Stimulated activated effector memory CD8-positive, alpha-beta T cell treated with anti-CD3 and anti-CD28 coated beads, Interleukin-12 subunit alpha, Interleukin-12 subunit beta, amount 100 ng/mL, for 72 hours (primary cell): ENCODE measurements at places on chromosomes 5 and 9.
A peak's percentile ranks its signal among the peaks of the same experiment; 100 is the strongest.

GRCh38 chr5:179616002-179616594, 7.4 kb downstream of the HNRNPH1 start:
- DNase-seq: no peak

DNA sequence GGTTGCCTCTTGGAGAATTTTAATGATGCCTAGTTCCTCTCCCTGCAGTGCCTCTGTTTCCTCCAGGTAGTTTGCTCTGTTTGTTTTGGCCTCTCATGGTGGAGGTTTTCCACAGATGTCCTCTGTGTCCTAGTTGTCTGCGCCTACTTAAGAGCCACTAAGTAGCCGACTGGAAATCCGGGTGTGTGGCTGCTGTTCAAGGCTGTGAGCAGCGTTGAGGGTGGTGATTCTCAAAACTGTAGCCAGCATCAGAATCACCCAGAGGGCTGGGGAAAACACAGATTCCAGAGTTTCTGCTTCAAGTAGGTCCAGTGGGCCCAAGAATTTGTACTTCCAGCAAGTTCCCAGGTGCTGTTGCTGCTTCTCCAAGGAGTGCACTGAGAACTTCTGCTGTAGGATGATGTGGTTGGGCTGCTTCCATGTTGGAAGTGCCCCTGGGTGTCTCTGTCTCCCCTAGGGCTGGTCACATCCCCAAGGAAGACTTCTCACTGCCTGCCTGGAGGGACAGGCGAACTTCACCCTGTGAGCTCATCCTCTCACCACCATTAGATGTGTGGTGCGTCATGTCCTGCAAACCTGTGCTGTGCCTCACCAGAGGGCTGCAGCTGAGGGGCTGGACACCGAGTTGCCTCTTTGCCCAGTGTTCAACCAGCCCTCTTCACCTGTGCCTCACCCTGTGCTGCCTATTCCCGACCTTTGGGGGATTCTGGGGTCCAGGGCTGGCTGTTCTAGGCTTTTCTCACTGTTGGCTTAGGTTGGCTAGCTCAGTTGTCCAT, 34.8 kb downstream of the SECISBP2 start:
- DNase-seq: no peak

DNA sequence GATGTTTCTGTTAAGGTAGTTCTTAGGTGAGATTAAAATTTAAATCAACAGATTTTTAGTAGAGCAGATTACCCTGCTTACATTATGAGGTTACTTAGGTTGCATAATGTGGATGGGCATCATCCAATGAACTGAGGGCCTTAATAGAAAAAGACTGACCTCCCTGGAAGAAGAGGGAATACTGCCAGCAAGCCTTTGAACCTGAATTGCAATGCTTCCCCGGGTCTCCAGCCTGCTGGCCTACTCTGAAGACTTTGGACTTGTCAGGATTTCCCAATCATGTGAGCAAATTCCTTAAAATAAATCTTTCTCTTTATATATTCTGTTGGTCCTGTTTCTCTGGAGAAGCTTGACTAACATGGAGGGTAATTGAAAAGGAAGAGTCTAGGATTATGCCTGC, 542.1 kb upstream of the ARRDC3 start:
- no peak for DNase-seq

DNA sequence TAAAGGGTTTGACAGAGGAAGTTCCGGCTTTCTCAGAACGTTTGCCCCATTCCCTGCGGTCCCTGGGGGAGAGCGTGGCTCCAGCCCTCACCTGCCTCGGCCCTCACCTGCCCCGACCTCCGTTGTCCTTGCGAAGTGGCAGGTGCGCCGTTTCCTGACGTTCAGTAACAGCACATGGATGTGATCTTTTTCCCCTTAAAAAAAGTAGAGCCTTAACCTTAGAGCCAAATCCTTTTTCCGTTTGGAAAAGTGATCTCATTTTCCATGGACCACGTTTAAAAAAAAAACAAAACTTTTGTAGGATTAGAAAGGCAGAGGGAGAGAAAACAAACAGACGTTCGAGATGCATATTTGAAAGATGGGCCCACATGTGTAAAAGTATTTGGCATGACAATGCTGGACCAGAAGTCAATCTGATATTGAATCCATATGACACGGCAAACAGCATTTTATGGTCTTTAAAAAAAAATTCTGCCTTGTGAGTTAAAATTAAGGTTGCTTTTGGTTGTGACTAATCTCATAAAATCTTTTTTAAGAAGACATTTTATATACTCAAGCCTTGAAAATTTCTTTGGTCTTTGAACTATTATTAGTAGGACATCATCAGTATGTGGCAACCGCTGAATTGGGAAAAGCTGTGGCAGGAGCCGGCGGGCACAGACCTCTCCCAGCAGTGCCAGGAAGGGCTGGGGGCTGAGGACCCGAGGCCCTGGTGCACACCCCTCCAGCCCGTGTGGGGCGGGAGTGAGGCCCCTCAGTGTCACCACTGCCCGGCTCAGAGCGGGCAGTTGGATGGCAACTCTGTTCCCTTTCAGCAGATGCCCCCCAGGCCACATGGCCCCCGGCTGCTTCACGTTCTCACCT, 42.5 kb upstream of the EXOC3 start:
- no peak for DNase-seq

DNA sequence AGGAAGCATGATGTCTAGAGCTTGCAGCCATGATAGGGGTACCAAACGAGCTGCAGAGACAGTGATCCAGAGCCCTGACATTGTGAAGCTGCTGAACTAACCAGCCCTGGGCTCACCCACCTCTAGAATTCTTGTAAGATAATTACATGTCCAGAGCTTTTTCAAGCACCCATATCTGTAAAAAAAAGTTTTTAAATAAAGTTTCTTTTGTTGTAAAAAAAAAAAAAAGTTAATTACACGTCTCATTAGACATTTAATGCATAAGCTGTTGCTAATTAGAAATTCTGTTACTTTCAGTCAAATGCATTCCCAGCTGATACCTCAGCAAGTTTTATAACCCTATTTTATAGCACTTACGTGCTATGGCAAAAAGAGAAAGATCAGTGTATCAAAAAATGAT, 65.6 kb downstream of the C9orf85 start:
- no peak for DNase-seq

DNA sequence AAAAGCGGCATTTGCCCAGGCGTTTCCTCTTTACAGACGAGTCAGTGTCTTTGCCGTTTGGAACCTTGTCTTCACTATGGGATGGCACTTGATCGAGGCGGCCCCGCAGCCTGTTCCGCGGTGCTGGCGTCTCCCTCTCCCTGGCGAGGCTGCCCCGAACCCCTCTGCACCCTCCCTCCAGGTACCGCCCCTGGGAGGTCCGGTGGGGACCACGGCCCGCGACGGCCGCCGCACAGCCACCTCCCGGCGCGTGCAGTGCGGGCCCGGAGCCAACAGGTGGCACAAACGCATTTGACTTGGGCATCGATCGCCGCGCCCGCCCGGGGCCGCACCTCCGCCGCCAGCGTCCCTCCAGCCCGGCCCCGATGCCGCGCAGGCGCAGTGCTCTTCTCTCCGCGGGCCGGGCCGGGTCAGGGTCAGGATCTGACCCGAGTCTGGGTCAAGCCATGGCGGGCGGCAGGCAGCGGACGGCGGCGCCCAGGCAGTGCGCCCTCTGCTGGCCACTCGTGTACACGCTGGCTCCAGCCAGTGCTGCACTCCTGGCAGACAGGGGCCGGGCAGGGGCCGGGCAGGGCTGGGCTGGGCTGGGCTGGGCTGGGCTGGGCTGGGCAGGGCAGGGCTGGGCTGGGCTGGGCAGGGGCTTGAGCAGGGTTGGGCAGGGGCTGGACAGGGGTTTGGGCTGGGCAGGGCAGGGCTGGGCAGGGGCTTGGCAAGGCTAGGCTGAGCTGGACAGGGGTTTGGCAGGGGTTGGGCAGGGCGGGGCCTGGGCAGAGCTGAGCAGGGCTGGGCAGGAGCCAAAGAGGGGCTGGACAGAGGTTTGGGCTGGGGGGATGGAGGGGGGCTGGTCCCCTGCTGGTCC, 155.8 kb upstream of the IRX4 start:
- DNase-seq: peak; percentile 82

DNA sequence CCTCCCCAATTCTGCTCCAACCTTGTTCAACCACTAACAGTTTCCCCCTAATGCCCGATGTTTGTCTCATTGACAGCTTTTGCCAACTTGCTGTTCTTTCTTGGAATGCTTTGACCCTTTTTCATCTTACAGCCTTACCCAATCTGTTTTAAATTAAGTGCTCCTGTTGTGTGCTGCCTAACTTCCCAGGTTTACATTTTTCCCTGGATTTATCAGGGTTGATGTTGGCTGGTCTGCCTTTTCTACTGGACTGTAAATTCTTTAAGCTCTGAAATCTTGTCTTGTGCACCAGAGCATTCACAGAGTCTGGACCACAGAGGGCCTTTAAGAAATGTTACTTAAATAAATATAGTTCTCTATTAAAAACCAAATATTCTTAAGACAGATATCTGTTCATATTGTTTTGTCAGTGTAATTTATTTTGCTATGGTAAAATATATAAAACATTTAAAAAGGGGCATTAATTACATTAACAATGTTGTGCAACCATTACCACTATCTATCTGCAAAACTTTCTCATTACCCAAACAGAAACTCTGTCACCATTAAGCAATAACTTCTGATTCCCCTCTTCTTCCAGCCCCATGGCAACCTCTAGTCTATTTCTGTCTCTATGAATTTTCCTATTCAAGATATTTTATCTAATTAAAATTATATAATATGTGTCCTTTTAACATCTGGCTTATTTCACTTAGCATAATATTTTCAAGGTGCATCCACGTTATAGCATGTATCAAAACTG, 73.0 kb downstream of the OSTF1 start:
- DNase-seq: no peak

- no peak for DNase-seq
Observed at GRCh38 chr9:132681561-132681960, 11.3 kb downstream of the GTF3C4 start.

GRCh38 chr5:124651663-124652513, 94.6 kb downstream of the ZNF608 start:
- no peak for DNase-seq

GRCh38 chr5:79842006-79842881, 148.8 kb downstream of the MTX3 start:
- peak; percentile 38 for DNase-seq

GRCh38 chr5:91474201-91474600, 91.1 kb upstream of the ARRDC3 start:
- DNase-seq: no peak

GRCh38 chr5:166340039-166340438, 1951.4 kb upstream of the WWC1 start:
- no peak for DNase-seq

GRCh38 chr5:170087168-170087817, 18.4 kb upstream of the FOXI1 start:
- DNase-seq: no peak

DNA sequence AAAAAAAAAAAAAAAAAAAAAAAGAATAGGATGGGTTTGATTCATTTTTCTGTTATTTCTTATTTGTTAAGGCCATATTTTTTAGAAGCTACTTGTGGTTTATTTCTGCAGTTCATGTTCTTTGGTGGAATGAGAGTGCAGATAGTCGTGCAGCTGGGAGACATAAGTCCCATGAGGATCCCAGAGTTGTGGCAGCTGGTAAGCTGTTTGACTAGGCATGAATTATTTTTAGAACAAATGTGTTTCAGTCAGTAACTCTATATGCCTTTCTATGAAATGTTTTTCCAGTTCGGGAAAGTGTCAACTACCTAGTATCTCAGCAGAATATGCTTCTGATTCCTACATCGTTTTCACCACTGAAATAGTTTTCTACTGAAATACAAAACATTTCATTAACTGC, 5.0 kb upstream of the NIPSNAP3B start:
- DNase-seq: no peak

DNA sequence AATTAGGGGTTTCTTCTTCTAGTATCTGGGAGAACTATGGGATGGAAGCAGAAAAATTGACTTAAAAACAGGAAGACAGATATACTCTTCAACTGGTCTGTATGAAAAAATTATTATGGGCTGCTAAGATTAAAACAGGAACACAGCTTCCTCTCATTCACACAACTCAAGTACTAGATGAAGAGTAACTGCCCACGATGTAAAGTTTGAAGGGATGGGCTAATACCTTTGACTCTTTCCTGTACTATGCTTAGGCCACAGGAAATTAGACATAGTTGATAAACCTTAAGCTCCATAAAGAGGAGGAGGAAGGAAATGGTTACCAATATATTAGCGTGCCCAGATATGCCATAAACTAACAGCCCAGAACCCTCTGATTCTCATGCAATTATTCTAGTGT, 88.6 kb downstream of the ANKRD31 start:
- DNase-seq: no peak

GRCh38 chr5:133932441-133933168, 35.8 kb downstream of the C5orf15 start:
- no peak for DNase-seq

GRCh38 chr9:20363233-20363632, 259.1 kb downstream of the MLLT3 start:
- no peak for DNase-seq

GRCh38 chr9:73869264-73869663, 627.9 kb upstream of the RORB start:
- no peak for DNase-seq
